WTC11 (cell line): ENCODE measurements at places on chromosomes 1 and 21.

GRCh38 chr21:46319186-46319585 is 4.5 kb downstream of the C21orf58 start:
- no peaks in the 10 kb centered on the region for H3K27me3 ChIP-seq
- no peak for DNase-seq
- no peak overlapping the region for H3K27ac ChIP-seq
- H3K4me1 ChIP-seq = peaks cover 34% of the 10 kb centered on the region
- H3K36me3 ChIP-seq = peaks cover 15% of the 10 kb centered on the region
- H3K4me3 ChIP-seq = no peak overlapping the region

- H3K36me3 ChIP-seq = no peaks in the 10 kb centered on the region
- H3K4me3 ChIP-seq = no peak overlapping the region
- peak overlapping the region; percentile 6 for H3K27ac ChIP-seq
- peaks cover 41% of the 10 kb centered on the region for H3K4me1 ChIP-seq
These were observed 1.5 kb upstream of the KRTAP10-6 start for GRCh38 chr21:44593598-44594405.

DNA sequence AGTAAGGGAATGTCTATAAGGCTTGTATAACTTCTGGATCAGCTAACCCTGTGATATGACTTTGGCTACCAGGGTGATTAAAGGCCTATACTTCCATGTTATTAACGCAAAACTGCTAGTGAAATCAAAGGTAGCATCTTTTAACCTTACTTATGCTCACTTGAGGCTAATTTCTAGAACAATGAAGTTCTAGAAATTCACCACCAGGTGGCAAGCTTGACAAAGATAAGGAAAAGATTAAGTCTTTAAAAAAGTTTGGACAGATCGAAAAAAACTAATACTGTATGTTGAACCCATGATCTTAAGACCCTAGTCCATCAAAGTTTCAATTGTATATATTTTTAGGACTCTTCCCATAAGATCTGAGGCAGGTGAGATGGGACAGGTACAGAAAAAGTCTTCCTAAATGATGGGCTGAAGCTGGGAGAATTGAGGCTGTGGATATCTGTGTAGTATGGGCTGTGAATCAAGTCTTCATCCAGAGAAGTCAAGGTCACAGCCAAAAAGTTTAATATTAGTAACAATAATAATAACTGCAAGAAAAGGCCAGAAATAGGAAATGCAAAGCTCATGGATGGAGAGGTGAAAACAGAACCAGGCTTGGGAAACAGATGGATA is 18.8 kb downstream of the KYAT3 start:
- no peaks in the 10 kb centered on the region for H3K27me3 ChIP-seq
- no peak overlapping the region for H3K4me3 ChIP-seq
- H3K36me3 ChIP-seq = peaks cover 20% of the 10 kb centered on the region
- H3K27ac ChIP-seq = no peak overlapping the region
- no peak for DNase-seq

DNA sequence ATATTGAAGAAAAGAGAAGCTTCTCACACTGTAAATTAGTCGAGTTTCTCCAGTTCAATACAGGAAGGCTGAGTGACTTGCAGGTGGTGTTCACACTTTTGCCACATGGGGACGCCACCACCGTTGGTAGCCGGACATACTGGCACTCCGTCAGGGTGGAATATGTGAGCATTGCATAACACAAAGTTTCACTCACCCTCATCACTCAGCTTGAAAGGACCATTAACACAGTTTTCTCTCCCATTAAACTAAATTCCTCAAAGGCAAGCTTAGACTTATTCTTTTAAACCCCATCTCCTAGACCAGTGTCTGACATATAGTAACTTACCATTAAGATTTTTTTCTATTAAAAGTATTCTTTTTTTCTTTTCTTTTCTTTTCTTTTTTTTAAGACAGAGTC is 105.3 kb upstream of the SERBP1 start:
- DNase-seq = peak; percentile 80
- H3K36me3 ChIP-seq = no peaks in the 10 kb centered on the region
- no peaks in the 10 kb centered on the region; the same call in 1 of the 2 replicates for H3K4me1 ChIP-seq
- H3K27me3 ChIP-seq = peaks cover 6% of the 10 kb centered on the region; the same call in 1 of the 2 replicates

DNA sequence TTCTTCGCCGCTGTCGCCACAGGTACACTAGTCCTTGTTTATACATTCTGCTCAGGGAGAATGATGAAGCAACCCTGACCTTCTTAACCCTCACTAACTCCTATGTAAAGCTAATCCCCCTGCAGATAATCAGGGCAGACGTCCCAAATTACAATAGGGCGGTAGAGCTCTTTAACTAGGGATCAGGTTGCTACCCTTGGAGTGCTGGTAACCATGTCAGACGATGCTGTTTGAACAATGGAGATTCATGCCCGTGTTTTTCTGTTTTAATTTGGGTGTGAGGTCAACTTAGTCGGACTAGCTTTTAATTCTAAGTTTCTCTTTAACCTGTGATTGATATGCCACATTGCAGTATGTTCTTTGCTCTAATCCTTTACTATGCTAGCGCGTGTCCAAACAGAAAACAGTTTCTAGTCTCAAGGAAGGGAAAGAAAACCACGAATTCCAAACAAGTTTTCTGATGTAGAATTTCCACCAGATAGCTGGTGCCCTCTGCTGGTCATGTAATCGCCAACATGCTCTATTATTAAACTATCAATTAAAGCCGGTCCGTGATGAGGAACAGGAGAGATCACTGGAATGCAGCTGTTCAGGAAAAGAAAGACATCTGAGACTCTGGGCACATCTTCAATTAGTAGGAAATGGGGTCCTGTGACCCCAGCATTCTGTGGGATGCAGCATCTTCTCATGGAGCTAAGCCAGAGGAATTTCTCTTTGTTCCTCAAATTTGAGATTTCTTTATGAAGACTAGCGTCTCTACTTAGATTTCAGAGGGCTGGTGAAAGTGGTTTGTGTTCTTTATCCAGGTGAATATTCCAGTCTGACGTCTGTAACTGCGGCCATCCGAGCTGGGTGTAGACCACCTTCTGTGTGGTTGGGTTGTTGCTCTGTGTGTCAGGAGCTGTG is 18.3 kb upstream of the VAMP3 start:
- no peaks in the 10 kb centered on the region for H3K27me3 ChIP-seq
- peak; percentile 51 for DNase-seq
- peak overlapping the region; percentile 60 for H3K4me3 ChIP-seq
- H3K27ac ChIP-seq = peak overlapping the region; percentile 86
- H3K4me1 ChIP-seq = peaks cover 27% of the 10 kb centered on the region

DNA sequence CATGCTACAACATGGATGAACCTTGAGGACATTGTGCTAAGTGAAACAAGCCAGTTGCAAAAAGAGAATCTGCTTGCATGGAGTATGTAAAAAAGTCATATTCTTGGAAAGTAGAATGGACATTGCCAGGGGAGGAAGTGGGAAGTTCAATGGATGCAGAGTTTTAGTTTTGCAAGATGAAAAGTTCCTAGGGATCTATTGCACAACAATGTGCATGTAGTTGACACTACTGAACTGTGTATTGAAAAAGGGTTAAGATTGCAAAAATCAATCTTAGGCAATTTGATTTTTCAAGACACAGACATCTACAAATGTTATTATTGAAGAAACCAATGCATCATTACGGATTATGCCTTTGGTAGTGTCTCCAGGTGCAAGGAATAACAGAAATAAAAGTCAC is 50.3 kb upstream of the MAGI3 start:
- H3K36me3 ChIP-seq = no peaks in the 10 kb centered on the region
- no peaks in the 10 kb centered on the region for H3K4me1 ChIP-seq
- H3K4me3 ChIP-seq = no peak overlapping the region
- no peak overlapping the region for H3K27ac ChIP-seq
- peaks cover 11% of the 10 kb centered on the region for H3K27me3 ChIP-seq
